ENCODE measurements at places on chromosomes 5 and 9.

DNA sequence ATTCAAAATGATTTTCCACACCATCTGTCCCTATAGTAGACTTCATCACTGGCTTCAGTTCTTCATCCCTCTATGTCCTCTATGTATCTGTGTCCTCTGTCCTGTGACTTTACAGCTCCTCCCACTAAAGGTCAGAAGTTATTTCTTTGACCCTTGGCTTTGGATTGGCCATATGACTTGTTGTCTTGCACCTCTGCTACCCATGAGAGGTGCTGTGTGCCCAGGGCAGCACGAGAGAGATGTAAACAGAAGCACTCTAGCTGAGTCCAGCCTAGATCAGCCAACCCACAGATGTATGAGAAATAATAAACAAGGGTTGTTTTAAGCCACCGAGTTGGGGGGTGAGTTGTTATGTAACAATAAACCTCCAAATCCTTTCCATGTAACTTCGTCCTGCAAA is 63.4 kb upstream of the ENTREP1 start:
- no peak for DNase-seq

DNA sequence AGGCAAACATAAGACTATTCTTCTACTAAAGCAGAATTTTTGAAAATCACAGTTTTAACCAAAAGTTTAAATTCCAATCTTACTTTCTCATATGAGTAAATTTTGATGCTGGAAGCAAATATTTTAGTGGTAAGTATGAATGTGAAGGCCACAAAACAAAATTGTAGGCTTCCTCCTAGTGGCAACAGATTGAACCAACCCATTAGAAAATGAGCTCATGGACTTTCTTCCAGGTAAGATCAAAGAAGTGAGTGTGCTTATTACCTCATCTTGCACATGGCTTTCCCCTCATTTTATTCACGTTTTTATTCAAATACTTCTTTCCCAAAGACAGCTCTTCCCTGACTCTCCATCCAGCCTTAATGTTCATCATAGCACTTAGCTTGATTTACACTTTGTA is 16.5 kb upstream of the RLN2 start:
- no peak for DNase-seq

GRCh38 chr5:143887903-143888665 is 76.1 kb downstream of the HMHB1 start:
- no peak for DNase-seq

DNA sequence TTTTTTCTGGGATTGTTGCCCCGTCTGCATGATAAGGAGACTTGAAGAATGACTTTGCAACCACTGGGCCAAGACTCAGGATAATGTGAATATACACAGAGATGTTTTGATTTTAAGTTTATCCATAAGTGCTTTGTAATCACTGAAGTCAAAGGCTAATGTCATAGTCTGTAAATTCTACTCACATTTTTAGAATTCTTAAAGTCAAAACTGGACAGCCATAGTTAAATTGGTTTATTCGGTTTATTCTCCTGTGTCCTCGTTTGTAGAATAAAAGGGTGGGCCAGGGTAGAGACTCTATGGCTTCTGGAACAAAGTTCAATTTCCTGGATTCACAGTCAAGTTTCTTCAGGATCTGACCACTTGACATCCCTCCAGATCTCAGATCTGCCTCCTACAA is 327.7 kb upstream of the TNC start:
- no peak for DNase-seq

- no peak for DNase-seq
Measured at GRCh38 chr9:16074963-16075362, 522.1 kb downstream of the CCDC171 start.

- DNase-seq, result no peak
Measured at GRCh38 chr5:146213210-146213826, 9.9 kb downstream of the RBM27 start.

DNA sequence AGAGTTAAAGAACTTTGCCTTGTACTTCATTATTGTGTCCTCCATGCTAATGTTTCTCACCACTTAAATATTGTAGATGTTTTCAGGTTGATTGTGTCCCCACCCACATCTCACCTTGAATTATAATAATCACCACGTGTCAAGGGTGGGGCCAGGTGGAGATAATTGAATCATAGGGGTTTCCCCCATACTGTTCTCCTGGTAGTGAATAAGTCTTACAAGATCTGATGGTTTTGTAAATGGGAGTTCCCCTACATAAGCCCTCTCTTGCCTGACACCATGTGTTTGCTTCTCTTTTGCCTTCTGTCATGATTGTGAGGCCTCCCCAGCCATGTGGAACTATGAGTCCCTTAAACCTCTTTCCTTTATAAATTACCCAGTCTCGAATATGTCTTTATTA is 248.3 kb downstream of the FBXL7 start:
- DNase-seq, result no peak

- DNase-seq, result no peak
Measured at GRCh38 chr9:111151537-111151936, 113.3 kb upstream of the LPAR1 start.

Measured in activated T-helper 2 cell treated with anti-CD3 and anti-CD28 coated beads, Interferon-gamma antibody, Interleukin-2, Interleukin-4, amounts not matched to agents 10 μg/mL and 5 μg/mL and 100 μg/mL, durations not matched to agents 14 hours and 24 hours and 36 hours (primary cell).